ENCODE measurements at places on chromosomes 1 and 21.

DNA sequence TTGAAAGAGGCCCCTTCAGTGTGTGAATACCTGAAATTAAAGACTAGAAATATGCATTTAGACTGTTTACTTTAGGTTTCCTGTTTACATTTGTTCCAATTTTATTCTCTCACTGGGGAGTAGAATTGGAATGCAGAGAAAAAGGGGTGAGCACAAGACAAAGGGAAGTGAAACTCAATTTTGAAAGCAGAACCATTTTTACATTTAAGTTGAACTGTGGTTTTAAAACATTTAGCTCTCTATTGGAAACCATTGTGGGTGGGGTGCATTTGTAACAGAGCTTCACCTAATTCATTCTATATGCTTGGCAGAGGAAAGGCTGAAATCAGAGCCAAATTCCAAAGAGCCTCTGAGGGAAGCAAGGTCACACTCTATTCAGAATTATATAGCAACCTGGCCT, 235.3 kb upstream of the C1orf105 start:
- no peak for DNase-seq

DNA sequence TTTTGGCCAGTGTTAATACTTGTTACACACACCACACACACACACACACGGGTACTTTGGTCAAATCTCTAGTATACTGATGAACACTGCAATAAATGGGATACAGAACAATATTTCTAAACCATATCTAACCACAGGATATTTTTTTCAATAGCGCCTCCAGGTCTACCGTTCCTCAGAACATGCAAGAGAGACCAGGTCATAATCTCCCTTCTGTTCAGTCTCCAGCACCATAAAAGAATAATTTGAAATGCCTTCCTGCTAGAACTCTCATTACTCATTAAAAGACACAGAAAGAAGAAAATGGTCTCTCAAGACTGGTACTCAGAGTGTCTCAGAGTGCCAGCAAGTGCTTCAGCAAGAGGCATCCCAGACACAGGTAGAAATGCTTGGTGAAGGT, 11.5 kb upstream of the SLC44A3 start:
- no peak for DNase-seq

DNA sequence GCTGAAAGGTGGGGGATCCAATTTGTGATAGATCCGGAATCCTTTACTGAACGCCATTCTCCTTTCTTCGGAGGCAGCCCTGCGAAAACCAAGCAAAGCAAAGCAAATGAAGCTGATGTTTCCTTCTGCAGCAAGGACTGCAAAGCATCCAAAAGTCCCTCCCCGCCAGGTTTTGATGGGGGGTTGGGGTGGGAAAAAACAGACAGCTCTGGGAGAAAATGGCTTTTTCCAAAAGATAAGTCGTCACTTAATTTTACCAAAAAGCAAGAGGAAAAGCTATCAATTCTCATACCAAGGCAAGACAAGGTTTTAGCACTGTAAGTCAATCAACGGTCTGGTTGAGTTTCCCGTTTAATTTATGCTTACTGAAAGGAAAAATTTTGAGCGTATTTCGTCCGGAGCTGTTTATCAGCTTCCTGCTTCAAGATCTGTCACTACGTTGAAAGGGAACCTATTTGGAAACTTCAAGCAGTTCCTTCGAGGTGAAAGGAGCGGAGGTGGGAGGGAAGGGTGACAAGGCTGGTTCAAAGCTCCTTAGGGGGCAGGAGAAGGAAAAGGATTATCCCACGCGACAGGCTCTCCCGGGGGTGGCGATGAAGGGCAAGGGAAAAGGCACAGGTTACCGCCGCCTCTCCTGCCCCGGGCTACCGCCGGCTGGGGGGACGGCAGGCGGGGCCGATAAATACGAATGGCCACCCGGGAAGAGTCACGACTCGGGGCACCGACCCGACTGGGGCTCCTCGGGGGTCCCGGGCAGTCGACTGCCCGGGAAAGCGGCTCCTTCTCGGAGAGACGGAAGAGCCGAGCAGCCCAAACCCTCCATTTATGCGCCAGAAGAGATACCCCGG, 750 bp downstream of the SYNJ1 start:
- DNase-seq = peak; percentile 14

DNA sequence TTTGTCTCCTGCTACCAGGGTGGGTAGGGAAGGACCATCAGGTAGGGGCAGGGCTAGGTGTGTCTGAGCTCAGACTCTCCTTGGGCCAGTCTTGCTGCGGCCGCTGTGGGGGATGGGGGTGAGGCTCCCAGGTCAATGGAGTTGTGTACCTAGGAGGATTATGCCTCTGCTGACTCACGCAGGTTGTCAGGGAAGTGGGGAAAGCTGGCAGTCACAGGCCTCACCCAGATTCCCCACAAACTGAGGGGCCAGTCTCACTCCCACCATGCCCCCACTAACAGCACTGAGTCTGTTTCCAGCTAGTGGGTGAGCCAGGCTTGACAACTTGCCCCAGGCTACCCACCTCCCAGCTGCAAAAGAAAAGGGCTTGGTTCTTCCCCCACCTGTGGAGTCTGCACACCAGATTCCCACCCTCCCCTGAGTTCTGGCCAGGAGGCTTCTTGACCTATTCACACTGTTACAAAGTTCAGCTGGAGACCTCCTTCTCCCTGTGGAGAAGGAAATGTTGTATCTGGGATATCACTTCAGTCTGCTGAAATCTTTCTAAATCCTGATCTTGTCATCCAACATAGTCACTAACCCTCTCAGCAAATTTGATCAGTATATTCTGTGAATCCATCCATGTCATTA, 69.2 kb upstream of the GJA8 start:
- DNase-seq = no peak

GRCh38 chr1:56106531-56107274, 472.7 kb downstream of the PLPP3 start:
- no peak for DNase-seq

DNA sequence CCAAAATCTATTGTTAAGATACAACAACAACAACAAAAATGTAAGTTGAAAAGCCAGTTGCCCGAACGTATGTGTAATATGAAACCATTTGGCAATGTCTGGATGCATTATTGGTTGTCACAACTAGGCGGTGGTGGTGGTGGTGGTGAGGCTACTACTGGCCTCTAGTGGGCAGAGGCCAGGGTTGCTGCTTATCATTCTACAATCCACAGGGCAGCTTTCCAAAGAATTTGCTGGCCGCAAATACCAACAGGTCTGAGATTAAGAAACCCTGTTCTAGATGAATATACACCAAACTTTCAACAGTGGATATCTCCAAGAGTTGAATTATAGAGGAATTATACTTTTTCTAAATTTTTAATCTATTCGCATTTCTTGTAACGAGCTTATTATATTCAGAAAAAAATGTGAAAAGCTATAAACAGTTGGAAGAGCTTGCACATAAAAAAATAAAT, 26.8 kb upstream of the ZNF697 start:
- peak; percentile 54 for DNase-seq

- no peak for DNase-seq
Measured at GRCh38 chr1:208264469-208265121, 20.4 kb upstream of the PLXNA2 start.

DNA sequence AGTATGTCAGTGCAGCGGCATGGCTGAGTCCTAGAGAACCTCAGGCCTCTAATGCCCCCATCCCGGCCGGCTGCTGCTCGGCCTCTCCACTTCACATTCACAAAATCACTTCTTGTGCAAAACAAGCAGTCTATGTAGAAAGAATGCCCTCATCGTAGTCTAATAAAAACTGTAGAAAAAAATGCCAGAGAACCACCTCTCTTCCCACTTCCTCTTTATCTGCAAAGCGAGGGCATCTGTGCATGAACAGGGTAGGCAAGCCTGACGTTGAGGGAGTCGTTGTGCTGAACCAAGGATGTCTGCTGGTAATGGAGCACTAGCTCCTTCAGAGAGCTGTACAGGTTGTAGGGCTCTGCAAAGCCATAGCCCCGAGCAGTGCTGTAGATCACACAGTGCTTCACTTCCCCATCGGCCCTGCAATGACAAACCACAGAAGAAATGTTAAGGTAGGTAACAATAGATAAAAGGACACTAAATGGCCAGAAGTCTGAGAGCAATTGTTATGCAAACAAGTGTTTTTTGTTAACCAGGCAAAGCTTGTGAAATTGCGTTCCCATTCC, 88.9 kb downstream of the PIK3R3 start:
- DNase-seq = no peak

DNA sequence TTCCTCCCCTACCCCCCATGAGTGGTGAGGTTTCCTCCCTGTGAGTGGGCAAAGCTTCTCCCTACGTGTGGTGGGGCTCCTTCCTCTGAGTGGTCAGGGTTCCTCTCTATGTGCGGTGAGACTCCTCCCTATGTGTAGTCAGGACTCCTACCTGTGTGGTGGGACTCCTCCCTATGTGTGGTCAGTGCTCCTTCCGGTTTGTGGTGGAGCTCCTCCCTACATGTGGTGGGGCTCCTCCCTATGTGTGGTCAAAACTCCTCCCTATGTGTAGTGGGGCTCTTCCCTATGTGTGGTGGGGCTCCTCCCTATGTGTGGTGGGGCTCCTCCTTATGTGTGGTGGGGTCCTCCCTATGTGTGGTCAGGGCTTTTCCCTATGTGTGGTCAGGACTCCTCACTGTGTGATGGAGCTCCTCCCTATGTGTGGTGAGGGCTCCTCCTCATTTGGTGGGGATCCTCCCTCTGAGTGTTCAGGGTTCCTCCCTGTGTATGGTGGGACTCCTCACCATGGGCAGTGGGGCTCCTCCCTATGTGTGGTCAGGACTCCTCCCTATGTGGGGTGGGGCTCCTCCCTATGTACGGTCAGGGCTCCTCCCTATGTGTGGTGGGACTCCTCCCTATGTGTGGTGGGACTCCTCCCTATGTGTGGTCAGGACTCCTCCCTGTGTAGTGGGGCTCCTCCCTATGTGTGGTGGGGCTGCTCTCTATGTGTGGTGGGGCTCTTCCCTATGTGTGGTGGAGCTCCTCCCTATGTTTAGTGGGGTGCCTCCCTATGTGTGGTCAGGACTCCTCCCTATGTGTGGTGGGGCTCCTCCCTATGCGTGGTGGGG, 29.1 kb downstream of the PRSS38 start:
- no peak for DNase-seq

DNA sequence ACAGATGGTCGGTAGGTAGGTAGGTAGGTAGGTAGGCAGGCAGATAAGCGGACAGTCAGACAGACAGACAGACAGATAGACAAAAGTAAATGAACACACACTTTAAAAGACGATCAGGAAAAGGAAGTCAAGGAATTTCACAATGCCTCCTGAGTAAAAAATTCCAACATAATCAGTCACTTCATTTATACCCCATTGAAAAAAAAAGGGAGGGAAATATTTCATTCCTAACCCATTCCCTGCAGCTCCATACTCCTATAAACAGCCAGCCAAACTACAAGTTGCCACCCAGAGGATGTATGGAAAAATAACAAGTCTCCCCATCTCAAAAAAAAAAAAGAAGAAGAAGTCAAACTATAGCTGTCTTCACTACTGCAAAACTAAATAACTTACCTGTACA, 43.4 kb downstream of the ZZZ3 start:
- no peak for DNase-seq

- DNase-seq = no peak
Measured at GRCh38 chr1:9384751-9385245, 92.1 kb downstream of the SPSB1 start.

GRCh38 chr1:20405893-20406604, 80.0 kb downstream of the CAMK2N1 start:
- no peak for DNase-seq

- DNase-seq = no peak
Measured at GRCh38 chr1:154574716-154575115, 7.1 kb downstream of the CHRNB2 start.

- DNase-seq = no peak
Measured at GRCh38 chr1:240280560-240281322, 189.1 kb downstream of the FMN2 start.

DNA sequence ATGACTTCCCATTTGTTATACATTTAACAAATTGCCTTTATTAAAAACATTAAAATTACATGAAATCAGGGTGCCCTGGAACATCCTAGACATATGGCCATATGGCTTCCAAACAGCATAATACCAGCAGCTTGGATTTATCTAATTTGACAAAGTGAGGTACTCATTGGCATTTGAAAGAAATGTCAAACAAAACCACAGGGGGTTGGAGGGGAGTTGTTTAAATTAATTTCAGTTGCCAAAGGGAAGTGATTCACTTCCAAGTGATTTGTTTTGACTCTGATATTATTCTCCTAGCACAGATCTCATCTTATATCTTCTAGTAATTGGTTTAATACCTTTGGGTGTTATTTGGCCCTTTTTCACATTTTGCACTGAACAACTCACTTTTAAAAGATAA, 24.5 kb upstream of the POU2F1 start:
- DNase-seq = no peak

GRCh38 chr1:111448482-111448917, 556 bp downstream of the WDR77 start:
- peak; percentile 48 for DNase-seq

- DNase-seq = peak; percentile 77
Measured at GRCh38 chr1:91404151-91405012, at the start of gene HFM1. Gene HFM1, minus strand, starts transcription at chr1:91404837. Its CDS starts 3,755 bp downstream, at chr1:91401082.

DNA sequence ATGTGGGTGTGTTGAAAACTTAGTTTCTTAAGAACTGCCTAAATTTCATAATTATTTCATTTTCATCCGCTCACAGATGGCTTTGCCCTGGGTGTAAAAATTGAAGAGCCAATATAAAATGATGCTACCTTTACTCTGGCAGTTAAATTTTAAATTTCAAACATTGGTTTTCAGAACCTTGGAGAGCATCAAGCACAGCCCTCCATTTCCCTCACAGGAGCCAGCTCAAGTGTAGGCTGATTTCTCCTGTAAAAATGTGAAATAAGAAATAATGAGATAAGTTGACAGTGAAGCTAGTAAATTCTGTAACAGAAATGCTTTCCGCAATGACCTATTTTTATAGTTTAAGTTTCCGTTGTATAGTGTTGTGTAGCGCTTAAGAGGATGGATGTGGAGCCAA, 53.9 kb upstream of the AKT3 start:
- DNase-seq = no peak

- DNase-seq = no peak
Measured at GRCh38 chr1:150807249-150808023, 624 bp downstream of the CTSK start.

Data from stimulated activated naive CD8-positive, alpha-beta T cell treated with anti-CD3 and anti-CD28 coated beads, Interleukin-15, Interleukin-2, amounts not matched to agents 100 U/mL and 50 U/mL, for 24 hours (primary cell).